LHCN-M2 (cell line): ENCODE measurements at places on chromosomes 1 and 21. TPM values are rescaled to one million over a fixed set of nuclear protein-coding genes. Genes with fewer than 3 reads are reported as not detected.

GRCh38 chr1:230824551-230824918, 43.8 kb downstream of the C1orf198 start:
- DNase-seq = peak; percentile 41

- no peak for DNase-seq
Measured at GRCh38 chr1:218760601-218761570, 412.8 kb upstream of the LYPLAL1 start.

FYB2 gene
- not detected in 2 replicates for total RNA-seq

DNA sequence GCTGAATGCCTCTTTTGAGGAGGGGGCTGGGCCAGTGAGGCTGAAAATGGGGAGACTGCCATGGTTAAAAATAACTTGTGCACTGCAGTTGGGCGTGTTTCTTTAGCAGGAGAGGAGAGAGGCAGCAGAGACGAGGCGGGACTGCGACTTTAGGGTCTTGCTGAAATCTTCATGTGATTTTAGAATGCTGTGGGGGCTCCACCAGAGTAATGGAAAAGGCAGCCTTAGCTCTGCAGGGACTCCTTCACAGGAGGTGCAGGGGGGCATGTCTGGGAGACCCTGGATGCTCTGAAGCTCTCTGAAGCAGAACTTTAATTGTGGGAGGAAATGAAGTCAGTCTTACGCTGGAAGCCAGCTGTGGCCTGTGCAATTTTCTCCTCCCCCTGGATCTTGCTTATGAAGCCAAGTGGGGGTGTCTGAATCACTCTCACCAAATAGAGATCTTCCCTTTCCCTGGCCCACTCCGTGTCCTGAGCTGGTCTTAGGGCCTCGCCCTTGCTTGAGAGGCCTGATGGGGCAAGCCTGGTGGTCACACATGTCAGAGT, 60.8 kb downstream of the NDUFS5 start:
- DNase-seq = peak; percentile 24

- no peak for DNase-seq
Measured at GRCh38 chr1:112790920-112791722, 76.0 kb upstream of the PPM1J start.

DNA sequence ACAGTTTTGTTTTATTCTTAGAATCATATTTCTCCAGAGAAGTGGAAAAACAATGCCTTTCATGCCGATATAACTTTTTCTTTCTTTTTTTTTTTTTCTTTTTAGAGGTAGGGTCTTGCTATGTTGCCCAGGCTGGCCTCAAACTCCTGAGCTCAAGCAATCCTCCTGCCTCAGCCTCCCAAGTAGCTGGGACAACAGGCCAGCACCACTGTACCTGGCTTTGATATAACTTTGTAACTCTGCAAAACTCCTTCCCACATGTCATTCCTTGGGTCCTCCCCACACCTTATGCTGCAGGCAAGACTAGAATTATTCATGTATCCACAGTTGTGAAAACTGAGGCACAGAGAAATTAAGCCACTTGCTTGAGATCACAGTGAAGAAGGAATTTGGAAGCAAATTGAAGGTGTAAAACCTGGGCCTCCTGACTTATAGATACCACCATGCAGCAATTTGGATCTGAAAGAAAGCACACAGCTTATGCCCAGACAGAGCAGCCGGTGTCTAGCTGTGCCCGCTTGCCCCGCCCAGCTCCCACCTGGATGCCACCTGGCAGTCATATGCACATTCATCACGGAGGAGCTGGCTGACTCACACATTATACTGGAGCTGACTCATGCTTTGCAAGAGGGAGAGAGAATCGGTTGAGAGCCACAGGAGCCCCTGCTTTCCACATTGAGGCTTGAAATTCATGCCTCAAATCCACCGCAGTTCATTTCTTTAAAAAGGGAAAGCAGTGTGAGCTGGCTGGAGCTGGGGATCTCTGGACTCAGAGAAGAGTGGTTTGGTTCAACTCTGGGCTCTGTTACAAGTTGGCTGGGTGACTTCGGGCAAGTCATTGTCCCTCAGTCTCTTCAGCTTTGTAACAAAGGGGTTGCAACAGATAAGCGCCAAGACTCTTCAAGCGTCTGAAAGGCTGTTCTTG, 8.3 kb upstream of the SLC2A1 start:
- peak; percentile 95 for DNase-seq

DNA sequence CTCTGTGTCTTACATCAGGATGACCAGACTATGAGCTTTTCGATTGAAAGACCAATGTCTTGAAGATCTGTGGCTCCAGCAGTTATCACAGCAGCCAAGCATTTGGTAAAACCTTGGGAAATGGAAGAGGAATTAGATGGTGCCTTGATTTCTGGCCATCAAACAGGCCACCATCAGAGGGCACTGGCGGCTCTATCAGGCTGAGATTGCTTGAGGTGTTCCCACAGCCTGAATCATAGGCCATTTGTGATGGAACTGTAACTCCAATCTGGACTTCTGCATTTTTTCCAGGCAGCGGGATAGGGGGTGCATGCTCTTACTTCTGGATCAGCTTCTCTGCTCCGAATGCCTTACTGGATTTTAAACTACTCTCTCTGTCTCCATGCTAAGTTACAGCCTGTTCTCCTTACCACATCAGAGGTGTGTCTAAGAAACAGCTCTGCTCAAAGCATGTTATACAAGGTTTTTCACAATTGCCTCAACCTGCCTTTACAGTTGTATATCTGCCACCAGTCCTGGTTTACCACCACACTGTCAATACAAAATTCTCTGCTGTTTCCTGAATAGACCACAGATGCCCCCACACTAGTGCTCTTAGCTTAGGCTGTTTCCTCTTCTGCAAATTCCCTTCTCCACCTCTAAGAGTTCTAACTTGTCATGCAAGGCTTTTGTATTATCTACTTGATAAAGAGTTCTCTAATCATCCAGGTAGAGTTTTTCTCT, 180.9 kb downstream of the PTGER3 start:
- no peak for DNase-seq

DNA sequence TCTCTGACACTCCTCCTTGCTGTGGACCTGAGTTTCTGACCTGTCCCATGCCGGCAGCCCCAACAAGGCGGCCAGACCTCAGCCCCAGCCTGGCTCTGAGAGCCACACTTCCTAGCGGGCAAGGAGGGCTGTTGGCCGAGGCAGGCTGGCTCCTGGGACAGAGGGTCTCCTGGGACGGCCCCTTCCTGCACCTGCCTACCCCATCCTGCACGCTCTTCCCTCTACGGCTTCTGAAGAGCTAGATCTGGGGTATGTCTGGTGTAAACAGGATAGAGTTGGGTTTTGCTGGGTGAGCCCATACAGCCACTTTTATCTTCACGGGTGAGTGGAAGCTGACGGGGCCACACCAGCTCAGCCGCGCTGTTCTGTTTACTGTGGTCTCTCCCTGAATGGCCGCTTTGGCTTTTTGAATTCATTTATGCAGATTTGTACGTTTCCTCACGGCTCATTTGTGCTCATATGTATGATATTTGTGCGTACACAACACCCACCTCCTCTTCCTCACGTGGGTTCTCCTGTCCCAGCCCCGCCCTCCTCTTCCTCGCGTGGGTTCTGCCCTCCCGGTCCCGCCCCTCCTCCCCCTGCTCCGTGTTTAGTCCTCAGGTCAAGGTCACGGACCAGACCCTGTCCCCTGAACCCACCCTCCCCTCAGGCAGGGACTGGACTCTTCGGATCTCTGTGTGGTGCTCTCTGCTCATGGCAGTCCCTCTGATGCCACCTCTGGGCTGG, 34.7 kb upstream of the POFUT2 start:
- DNase-seq = no peak

DNA sequence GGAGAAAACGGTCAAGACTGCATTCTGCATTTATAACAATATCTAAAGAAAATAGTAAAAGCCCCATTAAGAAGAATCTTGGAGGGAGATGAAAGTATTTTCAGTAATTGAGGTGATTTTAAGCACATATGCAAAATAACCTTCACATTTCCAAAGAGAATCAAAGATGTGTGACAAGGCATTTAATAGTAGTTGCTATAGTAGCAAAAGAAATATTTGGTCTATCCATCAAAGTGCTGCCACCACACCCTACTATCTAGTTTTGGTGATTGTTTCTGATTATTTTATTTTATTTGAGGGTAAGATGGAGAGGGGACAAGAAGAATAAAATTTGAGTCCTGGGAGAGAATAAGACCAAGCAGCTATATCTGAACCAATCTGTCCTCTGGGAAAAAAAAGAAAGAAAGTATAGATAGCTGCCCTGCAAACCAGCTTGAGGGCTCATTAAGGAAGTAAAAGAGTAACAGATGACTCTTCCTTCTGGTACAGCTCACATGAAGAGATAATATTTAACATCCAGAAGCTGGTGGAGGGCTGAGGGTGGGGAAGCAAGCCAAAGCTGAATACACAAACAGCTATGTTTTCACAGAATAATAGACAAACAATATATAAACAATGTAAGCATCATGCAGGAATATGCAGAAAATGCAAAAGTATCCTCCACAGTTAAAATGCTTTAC, 47.2 kb upstream of the RASAL2 start:
- DNase-seq = no peak

SH3BGRL3 gene
- total RNA-seq = 221 and 264 TPM in 2 replicates

GRCh38 chr1:22089134-22089571, 36.6 kb downstream of the CDC42 start:
- no peak for DNase-seq

KRTAP10-10 gene
- not detected in 2 replicates for total RNA-seq

- no peak for DNase-seq
Measured at GRCh38 chr1:48943826-48944225, 167.1 kb upstream of the BEND5 start.

GRCh38 chr1:1687846-1688245, 4.7 kb downstream of the SLC35E2B start:
- no peak for DNase-seq

DNA sequence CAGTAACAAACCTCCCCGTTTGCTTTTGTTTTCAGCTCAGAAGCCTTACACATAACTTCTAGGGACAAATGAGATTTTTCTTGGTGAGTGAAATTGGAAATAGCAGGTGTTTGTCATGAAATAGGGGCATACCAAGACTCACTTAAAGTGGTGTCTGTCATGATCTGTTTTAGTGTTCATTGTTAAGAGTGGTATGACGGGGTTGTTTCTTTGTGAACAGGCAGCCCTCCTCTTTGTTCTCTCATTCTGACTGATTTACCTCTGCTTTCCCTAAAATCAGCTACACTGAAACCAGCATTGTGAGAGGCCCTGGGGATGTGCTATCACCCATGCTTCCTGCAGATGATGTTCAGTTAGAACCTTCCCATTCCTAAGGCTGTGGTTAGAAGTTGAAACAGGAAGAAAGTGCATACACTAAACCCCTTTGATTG, 2.5 kb upstream of the ERO1B start:
- no peak for DNase-seq

DNA sequence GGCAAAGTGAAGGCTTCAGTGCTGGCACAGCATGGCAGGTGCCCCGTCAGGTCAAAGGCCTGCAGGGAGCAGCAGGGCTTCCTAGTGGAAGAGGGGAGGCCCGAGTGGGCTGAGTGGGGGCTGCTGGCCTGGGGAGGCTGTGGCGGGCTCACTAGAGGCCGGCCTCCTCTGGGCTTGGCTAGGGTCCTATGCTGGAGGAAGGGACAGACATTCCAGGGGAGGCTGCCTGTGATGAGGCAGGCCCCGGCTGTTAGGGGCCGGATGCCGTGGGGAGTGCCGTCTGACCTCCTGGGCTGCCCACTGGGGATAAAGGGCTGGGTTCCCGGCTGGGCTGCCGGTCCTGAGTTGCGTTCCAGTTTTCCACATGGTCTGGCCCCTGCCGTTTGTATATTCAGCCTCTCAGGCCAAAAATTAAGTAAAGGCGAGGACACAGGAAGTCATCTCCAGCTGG, 21.1 kb downstream of the PRXL2B start:
- DNase-seq = no peak

- DNase-seq = no peak
Measured at GRCh38 chr1:181789395-181789794, 272.1 kb downstream of the ZNF648 start.

GRCh38 chr1:86714561-86715244, 10.3 kb downstream of the SH3GLB1 start:
- DNase-seq = no peak

TMEM269 gene
- total RNA-seq = 0.06 TPM in 1 of 2 replicates, not detected in the other

GRCh38 chr21:39363607-39364555, 15.0 kb upstream of the HMGN1 start:
- no peak for DNase-seq

GRCh38 chr1:6614019-6614928, 743 bp downstream of the PHF13 start:
- DNase-seq = no peak

SLC2A5 gene
- total RNA-seq = 0.57 TPM in 1 of 2 replicates, not detected in the other

DNA sequence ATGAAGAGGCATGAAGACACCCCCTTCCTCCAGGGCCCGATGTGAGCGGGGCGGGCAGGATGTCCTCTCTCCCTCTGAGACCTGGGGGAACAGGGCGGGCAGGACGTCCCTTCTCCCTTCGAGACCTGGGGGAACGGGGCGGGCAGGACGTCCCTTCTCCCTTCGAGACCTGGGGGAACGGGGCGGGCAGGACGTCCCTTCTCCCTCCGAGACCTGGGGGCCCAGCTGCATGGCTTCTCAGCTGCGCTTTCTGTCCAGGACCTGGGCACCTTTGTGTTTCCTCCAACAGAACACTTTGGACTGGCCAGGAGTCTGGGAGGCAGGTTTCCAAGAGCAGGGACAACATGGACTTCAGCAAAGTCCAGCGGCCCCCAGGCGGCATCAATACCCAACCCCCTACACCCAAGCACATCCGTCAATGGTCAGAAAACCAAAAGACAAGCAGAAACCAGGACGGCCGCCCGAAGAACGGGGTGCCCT, 30.8 kb upstream of the ADARB1 start:
- DNase-seq = no peak

GRCh38 chr1:83620016-83620415, 378.9 kb downstream of the TTLL7 start:
- no peak for DNase-seq

GRCh38 chr1:245310571-245311531, 156.1 kb downstream of the KIF26B start:
- DNase-seq = no peak

GRCh38 chr1:38297246-38297645, 250.7 kb upstream of the POU3F1 start:
- no peak for DNase-seq

DNA sequence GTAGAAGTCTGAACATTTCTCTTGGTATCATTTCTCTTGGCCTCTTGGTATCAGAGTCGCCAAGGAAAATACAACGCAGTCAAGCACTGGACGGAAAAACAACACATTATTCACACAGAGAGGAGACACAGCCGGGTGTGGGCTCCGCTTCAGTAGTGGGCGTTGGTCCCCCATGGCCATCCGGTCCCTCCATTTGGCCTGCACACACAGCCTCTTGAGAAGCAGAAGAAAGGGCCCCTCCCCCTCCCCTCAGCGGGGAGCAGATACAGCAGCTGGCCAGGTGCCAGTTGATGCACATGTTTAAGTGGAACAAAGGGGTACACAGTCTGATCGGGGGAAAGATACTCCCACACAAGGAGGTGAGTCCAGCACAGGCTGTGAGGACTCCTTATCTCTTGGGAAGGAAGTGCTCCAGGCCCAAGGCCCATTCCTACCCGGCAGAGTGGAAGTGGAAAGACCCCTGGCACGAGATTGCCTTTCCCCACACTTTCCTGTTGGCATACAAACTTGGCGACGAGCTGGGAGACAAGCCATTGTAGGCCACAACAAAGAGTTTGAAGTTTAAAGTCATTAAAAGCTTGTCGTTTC, 311.3 kb downstream of the FAM72C start:
- no peak for DNase-seq

- no peak for DNase-seq
Measured at GRCh38 chr1:195584870-195585624, 1023.2 kb downstream of the KCNT2 start.

GRCh38 chr1:217097819-217098218, 374.6 kb upstream of the ESRRG start:
- no peak for DNase-seq

LCE4A gene
- not detected in 2 replicates for total RNA-seq

OR2L2 gene
- total RNA-seq = not detected in 2 replicates
